ENCODE measurements at places on chromosomes 6 and 20. TPM values are rescaled to one million over a fixed set of nuclear protein-coding genes. Genes with fewer than 3 reads are reported as not detected.

Gene UST
- 3.4 TPM for total RNA-seq

Gene LRP11
- 30.6 TPM for total RNA-seq

Gene PTPRK
- total RNA-seq: 61.3 TPM

Gene CTSZ
- total RNA-seq: 223 TPM

Gene C20orf204
- total RNA-seq: 1.9 TPM

Gene RNF182
- total RNA-seq: 0.25 TPM

Gene LY6G5C
- total RNA-seq: 0.88 TPM

Gene NRSN1
- total RNA-seq: not detected

Gene MROH8
- 0.28 TPM for total RNA-seq

Gene MAFB
- 0.85 TPM for total RNA-seq

Gene OSTM1
- 41.6 TPM for total RNA-seq

Gene SLA2
- not detected for total RNA-seq

Gene DZANK1
- total RNA-seq: 0.81 TPM

Gene TCP11
- total RNA-seq: 0.18 TPM

Gene SPDEF
- total RNA-seq: not detected

Gene KIZ
- 4.4 TPM for total RNA-seq

Gene RAB44
- not detected for total RNA-seq

Gene STMND1
- total RNA-seq: not detected

Gene SLC22A2
- not detected for total RNA-seq

Gene LY6G6C
- not detected for total RNA-seq

Gene KCNQ2
- not detected for total RNA-seq

Gene CFAP206
- total RNA-seq: 0.20 TPM

Gene NFKBIL1
- total RNA-seq: 21.9 TPM

Gene BHLHE23
- not detected for total RNA-seq

Gene ANGPT4
- total RNA-seq: not detected

Gene SLC12A5
- 0.07 TPM for total RNA-seq

Gene EPB41L2
- 66.4 TPM for total RNA-seq

Gene SYNDIG1
- total RNA-seq: not detected

Gene ARMC2
- total RNA-seq: 0.99 TPM

Gene PCK1
- not detected for total RNA-seq

Gene UNC5CL
- 0.07 TPM for total RNA-seq

Gene VGLL2
- total RNA-seq: not detected

Gene TRIM10
- not detected for total RNA-seq

Gene RIMS4
- total RNA-seq: not detected

Gene PHACTR1
- 5.8 TPM for total RNA-seq

Gene BMP7
- not detected for total RNA-seq

Gene B4GALT5
- 75.4 TPM for total RNA-seq

Gene SYCP2
- total RNA-seq: 0.28 TPM

Gene FOXQ1
- not detected for total RNA-seq

Gene ID4
- 0.04 TPM for total RNA-seq

Gene SH3BGRL2
- 26.3 TPM for total RNA-seq

Gene FOXF2
- not detected for total RNA-seq

Gene IGF2R
- 72.4 TPM for total RNA-seq

Gene RNF144B
- total RNA-seq: 113 TPM

Gene SLC17A4
- not detected for total RNA-seq

Gene EPHA7
- not detected for total RNA-seq

Gene GRIK2
- total RNA-seq: not detected

Gene ZNF165
- total RNA-seq: 0.33 TPM

Gene SIRPB2
- 1.2 TPM for total RNA-seq

Gene SIRPD
- not detected for total RNA-seq

Gene EPB41L1
- 10.7 TPM for total RNA-seq

Gene HAO1
- total RNA-seq: 0.07 TPM
